ENCODE measurements at places on chromosomes 1 and 21.

GRCh38 chr1:184635347-184635979 is 119.2 kb downstream of the EDEM3 start:
- DNase-seq: no peak

DNA sequence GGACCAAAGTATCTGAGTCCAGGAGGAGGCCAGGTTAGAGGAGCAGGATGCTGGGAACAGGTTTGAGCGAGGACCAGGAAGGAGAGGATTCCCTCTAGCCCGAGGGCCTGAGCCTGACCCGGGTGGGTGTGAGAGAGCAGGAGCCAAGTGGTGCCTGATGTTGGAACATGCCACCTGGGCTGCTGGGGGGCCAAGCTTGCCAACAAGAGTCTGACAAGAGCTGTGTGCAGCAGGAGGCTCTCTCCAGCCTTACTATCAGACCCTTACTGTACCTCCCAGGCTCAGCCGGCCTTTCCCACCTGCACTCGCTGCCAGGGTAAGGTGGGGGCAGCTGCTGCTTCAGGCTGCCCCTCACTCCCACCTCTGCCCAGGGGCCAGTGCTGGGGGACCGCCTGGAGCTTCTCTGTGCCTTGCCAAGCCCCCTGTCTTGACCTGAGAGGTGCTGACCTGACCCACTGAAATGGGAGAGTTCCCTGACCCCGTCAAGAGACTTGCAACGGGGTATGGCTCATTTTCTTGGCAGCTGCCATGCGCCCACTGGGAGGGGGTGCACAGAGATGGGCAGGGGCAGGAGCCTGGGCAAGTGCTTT is 159.6 kb upstream of the VAMP3 start:
- no peak for DNase-seq

DNA sequence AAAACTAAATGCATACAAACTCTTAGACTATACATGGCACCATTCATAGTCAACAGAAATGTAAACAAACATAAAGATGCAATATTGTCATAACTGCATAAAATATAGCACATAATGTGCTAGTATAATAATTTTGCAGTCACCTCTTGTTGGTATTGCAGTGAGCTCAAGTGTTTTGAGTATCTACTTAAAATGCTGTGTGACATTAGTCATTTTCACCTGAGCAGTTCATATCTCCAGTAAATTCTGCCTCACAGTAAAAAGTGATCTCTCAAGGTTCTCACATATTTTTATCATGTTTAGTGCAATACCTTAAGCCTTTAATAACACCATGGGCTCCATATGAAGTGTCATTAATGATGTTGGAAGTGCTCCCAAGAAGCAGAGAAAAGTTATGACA is 29.6 kb upstream of the FMO2 start:
- DNase-seq: no peak

DNA sequence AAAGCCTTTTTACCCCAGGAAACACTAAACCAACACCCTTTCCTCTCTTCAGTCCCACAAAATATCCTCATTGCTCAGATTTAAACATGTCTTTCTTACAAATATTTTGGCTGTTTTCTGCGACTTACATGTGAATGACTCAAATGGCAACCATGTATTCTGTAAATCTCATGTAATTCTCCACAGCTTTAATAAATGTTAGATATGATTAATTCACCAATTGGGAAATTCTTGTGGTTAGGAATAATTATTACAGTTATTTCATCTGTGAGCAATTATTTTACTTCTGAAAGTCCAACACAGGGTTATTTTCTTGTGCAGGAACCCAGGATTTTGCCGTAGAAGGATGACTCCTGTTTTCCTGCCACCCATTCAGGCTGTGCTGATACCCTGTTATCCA is 431.5 kb downstream of the LMO4 start:
- DNase-seq: no peak

- no peak for DNase-seq
Measured at GRCh38 chr1:203537806-203538464, 44.0 kb downstream of the OPTC start.

GRCh38 chr1:111190931-111191451 is 9.5 kb downstream of the DENND2D start:
- DNase-seq: no peak

- DNase-seq: no peak
Measured at GRCh38 chr21:17003763-17004373, 509.0 kb upstream of the CXADR start.

DNA sequence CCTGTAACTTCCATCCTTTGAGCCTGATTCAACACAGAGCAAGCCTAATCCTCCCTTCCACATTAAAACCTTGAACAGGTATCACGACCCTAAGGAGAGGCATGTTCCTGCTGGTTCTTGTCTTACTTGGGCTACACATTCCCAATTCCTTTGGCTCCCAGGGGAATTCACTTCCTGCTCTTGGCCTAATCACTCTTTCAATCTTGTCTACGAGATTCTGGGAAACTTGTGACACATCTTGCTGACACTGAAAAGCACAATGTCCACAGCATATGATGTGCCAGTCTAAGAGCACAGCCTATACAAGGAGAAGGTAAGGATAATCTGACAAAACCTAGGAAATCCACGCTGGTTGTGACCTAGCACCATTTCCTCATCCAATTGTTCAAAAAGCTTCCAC is 163.9 kb downstream of the GABPA start:
- DNase-seq: no peak

- DNase-seq: no peak
Measured at GRCh38 chr1:199931666-199932377, 95.7 kb upstream of the NR5A2 start.

- DNase-seq: no peak
Measured at GRCh38 chr1:75171876-75172275, 37.7 kb downstream of the LHX8 start.

DNA sequence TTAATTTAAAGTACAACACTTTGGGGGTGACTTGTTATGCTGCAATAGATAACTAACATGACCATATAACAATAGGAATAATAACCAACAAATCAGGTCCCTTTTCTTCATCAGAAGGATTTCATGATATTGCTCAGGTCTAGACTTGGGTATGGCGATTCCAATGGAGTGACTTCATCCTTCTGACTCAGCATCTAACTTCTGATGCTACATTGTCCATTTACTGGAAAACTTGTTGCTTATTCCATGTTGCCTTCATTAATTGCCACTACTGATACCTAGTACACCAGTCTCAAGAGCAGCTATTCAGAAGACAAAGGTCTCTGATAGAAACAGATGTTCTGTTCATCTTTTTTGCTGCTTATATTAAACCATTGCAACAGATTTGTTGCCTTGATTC is 324.3 kb downstream of the TGFB2 start:
- no peak for DNase-seq

GRCh38 chr21:45836694-45837670 is 144.6 kb upstream of the COL6A1 start:
- DNase-seq: no peak

DNA sequence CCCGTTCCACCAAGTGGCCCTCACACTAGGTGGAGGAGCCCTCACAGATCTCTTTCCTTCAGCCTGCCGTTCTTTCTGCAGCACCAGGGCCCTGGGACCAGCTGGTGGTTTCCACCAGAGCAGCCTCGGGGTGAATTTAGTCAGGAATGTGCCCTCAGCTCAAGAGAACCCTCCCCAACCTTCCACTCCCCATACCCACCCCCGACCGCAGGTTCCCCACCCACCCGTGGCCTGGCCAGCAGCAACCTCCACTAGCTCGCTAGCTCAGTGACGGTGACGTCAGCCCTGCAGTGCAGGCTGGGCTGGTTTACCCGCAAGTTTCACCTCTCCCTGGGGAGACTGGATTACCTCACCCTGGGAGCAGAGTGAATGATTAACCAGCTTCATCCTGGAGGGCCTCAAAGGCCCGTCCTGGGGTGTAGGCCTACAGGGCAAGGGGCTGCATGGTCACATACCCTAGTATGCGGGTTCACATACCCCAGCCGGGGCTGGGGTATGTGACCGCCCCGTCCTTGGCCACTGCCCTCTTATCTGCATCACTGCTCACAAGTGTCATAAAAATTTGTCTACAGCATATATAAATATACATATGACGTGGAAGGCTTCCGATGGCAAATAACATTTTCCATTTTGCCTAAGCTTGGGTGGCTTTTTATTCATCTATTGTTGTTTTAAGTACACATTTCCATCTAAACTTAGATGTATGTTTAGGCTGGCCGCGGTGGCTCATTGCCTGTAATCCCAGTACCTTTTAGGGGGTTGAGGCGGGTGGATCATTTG is 24.5 kb downstream of the ELF3 start:
- no peak for DNase-seq

- no peak for DNase-seq
Measured at GRCh38 chr1:86758570-86758969, 54.2 kb downstream of the SH3GLB1 start.

DNA sequence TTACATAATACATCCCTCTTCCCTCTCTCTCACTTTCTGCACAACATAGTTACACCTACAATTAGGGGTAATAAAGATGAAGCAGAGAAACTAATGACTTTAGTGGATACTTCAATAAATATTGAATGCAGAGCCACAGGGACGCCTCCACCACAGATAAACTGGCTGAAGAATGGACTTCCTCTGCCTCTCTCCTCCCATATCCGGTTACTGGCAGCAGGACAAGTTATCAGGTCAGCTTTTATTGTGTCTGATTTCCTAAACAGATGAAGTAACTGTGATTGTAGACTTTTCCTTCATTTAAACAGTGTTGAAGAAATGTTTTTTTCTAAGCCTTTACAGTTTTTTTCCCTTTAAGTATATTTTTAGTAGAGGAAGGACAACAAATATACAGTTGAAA is 281.6 kb downstream of the TPR start:
- DNase-seq: no peak

DNA sequence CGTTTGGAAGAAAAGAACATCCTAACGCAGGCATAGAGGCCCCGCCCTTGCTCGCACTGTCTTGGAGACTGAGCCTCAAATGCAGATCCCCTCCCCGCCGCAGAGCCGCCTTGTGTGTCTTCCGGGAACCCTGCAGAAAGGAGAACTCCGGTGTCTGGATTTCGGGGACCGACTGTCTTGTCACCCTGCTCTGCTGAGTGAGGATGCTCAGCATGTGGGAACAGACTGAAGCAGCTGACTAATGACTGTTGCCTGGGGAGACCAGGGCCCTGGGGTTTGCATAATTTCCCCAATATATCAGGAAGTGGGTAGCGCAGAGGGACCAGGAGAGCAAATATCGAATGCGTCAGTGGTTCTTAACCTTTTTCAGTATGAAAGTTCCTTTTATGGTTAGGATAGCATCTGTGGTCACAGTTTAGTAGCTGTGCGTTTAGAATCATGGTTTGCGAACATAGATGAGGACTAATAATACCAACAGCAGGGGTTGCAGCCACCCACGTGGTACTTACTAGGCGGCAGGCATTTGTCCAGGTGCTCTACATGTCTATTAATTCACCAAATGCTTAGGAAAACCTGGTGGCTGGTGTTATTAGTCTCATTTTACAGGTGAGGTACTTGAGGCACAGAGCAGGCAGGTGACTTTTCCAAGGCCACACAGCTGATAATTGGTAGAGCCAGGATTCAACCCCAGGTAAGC is 14.3 kb downstream of the GPR137B start:
- no peak for DNase-seq

GRCh38 chr21:42672699-42673458 is 19.5 kb downstream of the PDE9A start:
- no peak for DNase-seq

- no peak for DNase-seq
Measured at GRCh38 chr1:82086739-82087138, 286.0 kb downstream of the ADGRL2 start.

- no peak for DNase-seq
Measured at GRCh38 chr1:85297538-85297854, 21.1 kb upstream of the BCL10 start.

- DNase-seq: no peak
Measured at GRCh38 chr1:208967334-208967733, 616.2 kb upstream of the CAMK1G start.

DNA sequence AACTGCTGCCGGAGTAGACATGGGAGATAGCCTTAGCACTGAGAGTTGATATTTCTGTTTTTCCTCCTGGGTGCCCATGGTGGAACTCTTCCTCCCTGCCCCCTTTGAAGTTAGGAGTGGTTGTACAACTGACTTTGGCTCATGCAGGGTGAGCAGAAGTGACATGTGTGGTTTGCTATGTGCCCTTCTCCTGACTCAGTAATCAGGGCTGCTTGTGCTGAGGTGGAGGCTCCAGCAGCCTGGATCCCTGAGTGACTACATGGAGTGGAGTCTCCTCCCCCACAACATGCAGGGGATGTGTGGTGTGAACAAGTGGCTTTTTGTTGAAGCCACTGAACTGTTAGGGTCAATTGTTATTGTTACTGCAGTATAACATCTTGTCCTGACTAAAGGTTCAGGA is 261.6 kb downstream of the CAMTA1 start:
- DNase-seq: no peak
